Activated CD4-positive, CD25-positive, alpha-beta regulatory T cell (primary cell): ENCODE measurements at places on chromosomes 4 and X.

DNA sequence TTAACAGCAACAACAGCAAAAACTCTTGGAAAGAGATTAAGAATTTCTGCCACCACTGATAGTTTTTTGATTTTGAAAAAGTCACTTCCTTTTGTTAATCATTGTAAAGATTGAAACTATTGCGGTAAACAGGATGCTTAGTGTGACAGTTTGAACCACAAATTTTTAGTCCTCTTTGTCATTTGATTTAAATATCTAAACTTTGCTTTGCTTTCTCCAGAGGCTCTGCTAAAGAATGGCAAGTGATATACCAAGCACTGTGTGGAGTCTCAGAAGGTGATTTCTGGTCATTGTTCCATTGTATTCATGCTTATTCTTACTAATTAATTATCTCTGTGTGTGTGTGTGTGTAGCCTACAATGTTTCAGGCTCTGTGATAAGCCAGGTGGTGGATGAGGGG is 155.6 kb downstream of the BMPR1B start:
- no peak for DNase-seq

DNA sequence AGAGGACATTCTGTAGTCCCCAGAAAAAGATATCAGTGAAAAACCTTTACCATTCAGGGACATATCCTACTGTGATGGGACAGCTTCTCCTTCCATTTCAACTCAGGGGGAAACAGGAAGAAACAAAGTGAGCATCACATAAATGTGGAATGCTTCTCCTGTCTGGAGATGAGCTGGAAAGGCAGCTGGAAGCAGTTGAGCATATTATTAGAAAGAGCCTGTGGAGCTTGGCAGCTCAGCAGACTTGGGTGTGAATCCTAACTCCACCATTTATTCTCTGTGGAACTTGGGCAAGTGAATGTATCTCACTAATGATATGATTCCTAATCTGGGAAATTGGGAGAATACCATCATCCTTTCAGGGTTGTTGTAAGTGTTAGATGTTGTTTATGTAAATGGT is 232.1 kb upstream of the F9 start:
- no peak for DNase-seq

- no peak for DNase-seq
These were observed 9.2 kb downstream of the PALLD start for GRCh38 chr4:168506014-168506413.

DNA sequence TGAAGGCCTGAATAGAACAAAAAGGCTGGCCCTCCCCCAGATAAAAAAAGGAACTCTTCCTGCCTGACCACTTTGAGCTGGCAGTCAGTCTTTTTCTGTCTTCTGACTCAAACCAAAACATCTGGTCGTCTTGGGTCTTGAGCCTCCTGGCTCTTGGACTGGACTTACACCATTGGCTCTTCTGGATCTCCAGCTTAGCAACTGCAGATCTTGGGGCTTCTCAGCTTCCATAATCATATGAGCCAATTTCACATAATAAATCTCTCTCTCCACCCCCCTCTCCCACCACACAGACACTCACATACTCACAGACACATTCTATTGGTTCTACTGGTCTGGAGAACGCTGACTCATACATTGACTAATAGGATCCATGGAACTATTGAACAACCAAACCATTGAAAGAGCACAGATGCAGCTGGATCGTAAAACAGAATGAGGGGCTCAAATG is 15.6 kb upstream of the CWH43 start:
- no peak for DNase-seq

DNA sequence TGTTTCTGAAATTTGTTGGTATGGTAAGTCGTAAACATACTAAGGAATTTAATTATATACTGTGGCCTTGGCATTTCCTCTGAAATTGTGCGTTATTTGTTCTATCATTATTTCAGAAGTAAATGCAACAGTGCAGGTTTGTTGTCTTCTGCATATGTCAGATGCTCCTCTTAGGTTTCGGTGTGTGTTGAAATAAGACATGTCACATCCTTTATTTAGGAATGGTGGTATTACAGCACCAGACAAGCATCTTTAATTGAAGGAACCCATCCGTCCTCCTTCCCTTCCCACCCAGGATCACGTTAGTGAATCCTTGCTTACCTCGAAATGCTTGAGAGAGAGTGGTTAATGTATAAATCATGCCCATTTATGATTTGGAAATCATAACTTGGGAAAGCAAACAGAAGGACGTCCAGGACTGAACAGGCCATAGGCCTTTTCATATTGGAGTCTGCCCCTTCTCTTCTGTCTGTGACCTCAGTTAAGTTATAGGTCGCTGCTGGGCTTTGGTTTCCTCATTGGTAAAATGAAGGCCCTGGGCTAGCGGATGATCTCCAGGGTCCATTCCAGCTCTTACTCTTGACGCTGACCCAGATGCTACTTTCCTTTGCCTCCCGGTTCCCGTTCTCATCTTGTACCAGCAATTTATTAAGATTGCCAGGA is 134.1 kb downstream of the KLHL8 start:
- DNase-seq = no peak

- DNase-seq = no peak
These were observed 97.0 kb downstream of the AGTR2 start for GRCh38 chrX:116267511-116268040.

- DNase-seq = no peak
These were observed 63.1 kb downstream of the USP38 start for GRCh38 chr4:143247866-143248265.

- no peak for DNase-seq
These were observed 140.9 kb upstream of the JADE1 start for GRCh38 chr4:128668566-128668965.

GRCh38 chr4:155107059-155107458 is 101.4 kb upstream of the NPY2R start:
- no peak for DNase-seq

DNA sequence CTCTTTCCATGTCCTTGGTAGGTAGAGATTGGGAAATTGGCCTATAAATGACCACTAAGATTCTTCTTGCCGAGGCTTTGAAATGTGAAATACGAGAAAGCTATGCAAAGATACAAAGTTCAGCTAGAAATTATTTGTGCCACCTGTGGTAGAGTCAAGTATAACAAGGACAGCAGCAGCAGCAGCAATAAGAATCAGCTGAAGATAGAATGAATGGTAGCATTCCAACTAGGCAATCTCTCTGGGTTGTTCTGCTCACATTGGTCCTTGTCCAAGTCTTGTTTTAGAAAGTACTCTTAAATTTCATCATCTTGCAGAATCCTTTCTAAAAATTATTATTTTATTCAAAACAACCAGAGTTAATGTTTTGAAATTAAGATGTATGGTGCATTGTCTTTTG is 67.8 kb upstream of the PCDH10 start:
- DNase-seq = no peak

GRCh38 chr4:101346351-101347266 is 717 bp downstream of the PPP3CA start:
- peak; percentile 46 for DNase-seq

DNA sequence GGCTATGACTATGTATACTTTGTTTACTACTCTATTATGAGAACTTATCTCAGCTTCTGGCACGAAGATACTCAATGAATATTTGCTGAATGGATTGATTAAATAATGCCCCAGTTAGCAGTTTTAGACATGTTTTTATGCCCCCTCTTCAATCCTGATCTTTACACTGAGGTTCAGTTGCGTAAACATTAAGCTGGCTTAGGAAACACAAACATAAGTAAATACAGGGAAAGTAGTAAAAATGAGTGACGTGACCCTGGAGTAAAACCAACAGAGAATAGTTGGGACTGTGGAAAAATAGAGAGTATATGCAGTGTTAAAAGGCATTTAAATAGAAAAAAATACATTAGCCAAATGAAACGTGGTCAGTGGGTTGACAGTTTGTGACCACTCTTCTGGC is 387.0 kb upstream of the ACTRT1 start:
- DNase-seq = no peak

DNA sequence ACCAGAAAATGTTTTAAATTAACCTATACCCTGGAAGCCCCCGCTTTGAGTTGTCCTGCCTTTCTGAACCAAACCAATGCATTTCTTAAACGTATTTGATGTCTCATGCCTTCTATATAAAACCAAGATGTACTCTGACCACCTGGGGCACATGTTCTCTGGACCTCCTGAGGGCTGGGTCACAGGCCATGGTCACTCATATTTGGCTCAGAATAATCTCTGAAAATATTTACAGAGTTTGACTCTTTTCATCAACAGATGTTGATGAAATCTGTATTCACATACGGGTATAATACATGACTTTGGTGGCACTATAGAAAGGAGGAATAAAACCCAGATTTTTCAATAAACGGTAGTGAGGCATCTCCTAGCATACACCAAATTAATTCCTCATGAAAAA is 55.7 kb downstream of the STAP1 start:
- DNase-seq = no peak

DNA sequence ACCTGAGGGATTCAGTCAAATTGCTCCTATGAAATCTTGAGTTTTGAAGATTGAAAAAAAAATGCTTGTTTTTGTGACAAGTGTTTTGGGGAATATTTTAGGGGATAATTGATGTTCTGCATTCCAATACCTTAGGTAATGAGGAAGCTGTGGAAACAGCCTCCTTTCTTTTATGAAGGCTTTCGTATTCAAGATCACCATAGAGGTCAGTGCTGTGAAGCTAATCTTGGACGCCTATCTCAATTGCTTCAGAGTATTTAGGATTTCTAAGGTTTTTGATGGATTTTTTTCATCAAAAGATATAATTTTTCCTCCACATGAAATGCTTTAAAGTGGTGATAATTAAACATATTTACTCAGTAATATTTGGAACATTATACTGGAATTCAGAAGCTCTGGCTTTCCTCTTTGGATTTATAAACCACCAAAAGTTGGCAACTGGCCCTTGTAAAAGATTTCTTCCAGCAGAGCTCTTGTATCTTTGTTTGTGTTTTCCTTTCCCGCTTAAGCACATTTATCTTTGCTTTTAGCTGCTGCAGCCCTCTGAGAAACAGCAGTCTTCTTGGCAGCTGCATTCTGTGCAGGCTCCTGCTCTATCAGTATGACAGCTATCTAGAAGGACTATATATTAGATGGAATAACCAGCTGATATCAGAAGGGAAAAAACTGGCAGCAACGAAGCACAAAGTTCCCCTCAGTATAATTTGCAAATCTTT is 63.7 kb downstream of the HMGB2 start:
- DNase-seq = no peak

DNA sequence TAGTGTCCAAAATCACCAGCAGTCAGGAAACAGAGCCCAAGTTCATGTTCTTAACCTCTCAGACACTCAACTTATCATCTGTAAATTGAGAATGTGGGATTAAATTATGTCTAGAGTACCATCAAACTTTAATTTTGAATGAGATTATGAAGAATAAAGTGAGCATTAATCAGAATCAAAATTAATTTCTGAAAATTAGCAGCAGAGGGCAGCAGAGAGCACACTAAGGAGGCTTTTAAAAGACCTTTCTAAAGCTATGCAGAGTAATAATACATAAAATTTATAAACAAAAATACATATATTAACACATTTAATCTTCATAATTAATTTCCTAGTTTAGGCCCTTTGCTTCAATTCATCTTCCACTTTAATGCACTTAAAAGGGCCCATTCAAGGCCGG is 7.1 kb downstream of the TASL start:
- no peak for DNase-seq

GRCh38 chrX:46791927-46792809 is 33.2 kb upstream of the SLC9A7 start:
- no peak for DNase-seq

DNA sequence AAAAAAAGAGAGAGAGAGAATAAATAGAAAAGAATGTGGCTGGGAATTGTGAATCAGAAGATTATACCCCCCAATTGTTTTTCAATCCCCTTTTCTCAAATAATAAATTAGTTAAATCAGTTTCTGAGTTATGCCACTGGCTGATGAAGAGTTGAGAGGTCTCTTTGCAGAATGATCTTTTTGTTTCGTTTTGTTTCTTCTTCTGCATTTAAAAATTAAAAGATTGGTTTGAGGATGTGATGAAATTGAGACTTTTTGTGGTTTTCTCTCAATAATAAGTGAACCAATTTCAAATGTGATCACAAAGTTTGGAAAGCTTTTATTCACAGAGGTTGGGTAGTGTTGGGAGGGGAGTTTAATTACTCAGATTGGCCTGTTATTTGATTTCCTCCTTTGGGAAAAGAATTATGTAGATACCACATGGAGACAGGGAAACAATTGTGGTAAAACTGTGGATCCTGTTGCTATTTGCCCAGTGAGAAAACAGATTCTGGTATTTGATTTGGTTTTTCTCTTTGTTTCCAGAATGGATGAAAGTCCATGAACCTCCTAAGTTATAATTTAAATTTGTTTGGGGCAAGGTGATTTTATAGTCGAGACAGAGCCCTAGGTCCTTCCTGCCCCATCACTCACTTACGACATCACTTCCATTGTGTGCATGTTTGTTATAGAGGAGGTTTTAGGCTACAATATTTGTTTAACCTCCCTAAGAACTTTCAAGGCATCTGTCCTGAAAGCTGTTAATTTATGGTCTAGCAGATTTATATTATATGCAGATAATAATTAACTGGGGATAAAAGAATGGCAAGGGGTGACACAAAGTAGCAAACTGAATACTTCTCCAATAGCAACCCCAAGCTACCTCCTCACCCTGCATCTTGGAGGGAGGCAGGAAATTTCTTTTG is 92.0 kb upstream of the BMPR1B start:
- DNase-seq = no peak

DNA sequence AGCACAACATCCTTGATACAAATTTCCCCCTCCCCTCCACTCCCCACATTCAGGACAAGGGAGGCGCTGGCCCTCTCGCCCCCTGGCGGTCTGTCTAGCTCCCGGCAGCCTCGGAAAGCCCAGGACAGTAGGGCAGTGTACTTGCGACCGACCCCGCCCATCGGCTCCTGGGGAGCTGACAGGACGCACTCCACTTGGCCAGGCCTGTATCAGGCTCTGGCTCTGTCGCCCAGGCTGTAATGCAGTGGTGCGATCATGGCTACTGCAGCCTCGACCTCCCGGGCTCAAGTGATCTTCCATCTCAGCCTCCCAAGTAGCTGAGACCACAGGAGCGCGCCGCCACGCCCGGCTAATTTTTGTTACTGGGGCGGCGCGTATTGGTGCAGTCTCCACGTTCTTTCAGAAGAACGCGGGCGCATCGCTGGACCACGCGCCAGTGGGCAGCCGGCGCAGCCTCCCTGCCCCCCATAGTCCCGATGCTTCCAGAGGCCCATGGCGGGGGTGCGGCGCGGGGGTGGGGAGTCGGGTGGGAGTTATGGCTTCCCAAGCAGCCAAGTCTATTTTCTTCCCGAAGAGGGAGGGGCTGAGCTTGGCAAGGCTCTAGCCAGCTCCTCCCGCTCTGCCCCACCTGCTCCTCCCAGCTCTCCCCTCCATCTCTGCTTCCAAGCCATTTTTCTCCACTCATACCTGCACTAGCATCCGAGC is 7.8 kb upstream of the AKAP14 start:
- peak; percentile 20 for DNase-seq

GRCh38 chrX:124342174-124342867 is 4.0 kb upstream of the SH2D1A start:
- no peak for DNase-seq
